ENCODE measurements at places on chromosomes 3 and 15. TPM values are rescaled to one million over a fixed set of nuclear protein-coding genes. Genes with fewer than 3 reads are reported as not detected.

GRCh38 chr3:131193641-131194238 lies 167.1 kb downstream of the NEK11 start:
- DNase-seq: no peak

GRCh38 chr3:29475854-29476253 lies 195.0 kb downstream of the RBMS3 start:
- DNase-seq: no peak

DNA sequence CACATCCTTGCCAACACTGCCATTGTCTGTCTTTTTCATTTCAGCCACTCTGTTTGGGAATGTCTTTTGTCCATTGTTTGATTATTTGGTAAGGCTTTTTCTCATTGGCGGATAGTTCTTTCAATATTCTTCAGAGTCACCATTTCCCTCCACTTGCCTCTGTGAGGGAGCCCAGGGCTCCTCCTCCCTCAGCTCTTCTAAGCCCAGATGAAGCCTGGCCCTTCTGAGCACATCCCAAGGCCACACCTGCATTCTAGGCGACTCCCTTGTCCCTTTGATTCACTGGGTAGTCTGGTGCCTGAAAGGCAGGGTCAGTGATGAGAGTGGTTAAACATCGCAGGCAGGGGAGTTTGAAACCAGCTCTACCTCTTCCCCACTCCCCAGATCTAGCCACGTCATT lies 12.4 kb upstream of the LTF start:
- no peak for DNase-seq

- DNase-seq: no peak
These were observed 740.5 kb downstream of the EPHA3 start for GRCh38 chr3:89847955-89848354.

- DNase-seq: no peak
These were observed 51.5 kb downstream of the IL12A start for GRCh38 chr3:160040181-160040580.

DNA sequence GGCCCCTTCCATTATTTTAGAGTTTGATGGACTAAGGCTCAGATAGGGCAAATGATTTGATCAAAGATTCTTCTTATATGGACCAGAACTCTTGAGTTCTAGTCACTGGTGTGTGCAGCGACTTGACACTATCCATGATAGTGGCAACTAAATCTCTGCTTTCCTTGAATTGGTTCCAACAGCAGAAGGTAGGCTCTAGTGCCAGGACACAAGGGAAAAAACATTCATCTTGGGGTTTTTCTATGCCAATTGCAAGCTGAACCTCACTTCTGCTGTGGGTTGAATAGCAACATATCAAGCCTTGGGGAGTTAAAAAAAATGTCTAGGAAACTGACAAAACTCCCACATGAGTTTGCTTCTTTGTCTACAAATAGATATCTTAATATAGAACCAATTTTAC lies 35.1 kb downstream of the CTXND1 start:
- DNase-seq: no peak

GRCh38 chr3:179037351-179037750 lies 34.3 kb downstream of the ZMAT3 start:
- DNase-seq: no peak

DNA sequence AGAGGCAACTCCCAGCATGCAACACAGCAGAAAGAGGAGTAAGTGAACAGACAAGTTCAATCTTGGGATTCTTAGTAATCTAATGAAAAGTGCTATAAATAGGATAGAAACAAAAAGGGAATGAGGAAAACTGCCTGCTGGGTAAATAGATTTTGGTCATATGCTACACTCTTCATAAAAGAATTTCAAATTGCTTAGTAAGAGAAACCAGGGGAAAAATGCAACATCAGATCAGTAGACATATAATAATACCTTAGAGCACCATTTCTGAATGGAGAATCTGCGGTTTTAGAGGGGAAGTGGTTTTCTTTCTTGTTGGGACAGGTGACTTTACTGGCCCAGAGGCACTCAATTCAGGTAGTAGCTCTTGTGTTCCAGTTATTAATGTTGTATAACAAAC lies 13.4 kb upstream of the TBC1D5 start:
- no peak for DNase-seq

DNA sequence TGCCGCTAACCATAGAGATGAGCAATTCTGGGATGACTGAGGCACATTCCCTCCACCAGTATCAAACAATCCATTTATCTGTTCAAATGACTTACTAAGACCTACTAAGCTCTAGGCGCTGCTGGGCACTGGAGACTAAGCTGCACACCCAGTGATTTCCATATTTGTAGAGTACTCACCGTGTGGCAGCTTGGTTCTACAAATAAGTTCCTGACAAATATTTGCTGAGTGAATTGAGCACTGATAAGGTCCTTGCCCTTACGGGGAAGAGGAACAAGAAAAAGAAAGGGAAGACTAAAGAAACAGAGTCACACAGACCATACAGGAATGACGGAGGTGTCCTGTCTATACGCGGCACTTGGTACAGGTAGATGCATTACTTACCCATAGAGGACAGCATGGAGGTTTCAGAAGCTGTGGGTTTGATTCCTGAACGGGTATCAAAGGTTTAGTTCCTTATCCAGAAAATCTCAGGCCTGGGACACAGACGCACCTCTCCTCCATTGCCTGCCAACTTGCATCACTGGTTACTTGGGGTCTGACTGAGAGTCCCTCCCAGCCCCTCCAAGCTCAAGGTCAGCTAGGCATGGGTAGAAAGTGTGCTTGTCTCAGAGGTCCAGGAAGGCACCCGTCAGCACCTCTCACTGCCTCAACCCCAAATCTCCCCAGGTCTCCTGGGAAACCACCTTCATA lies 298.6 kb upstream of the LYSMD4 start:
- DNase-seq: no peak

The GPR27 gene
- 9.2 TPM for polyA plus RNA-seq

The SRGAP3 gene
- polyA plus RNA-seq: 6.2 TPM

The GPR62 gene
- polyA plus RNA-seq: 0.22 TPM

The TRPM1 gene
- not detected for polyA plus RNA-seq

The CD200 gene
- polyA plus RNA-seq: 25.3 TPM

Data from ovary (tissue), 10 donors.